ENCODE measurements at places on chromosomes 11 and 22. TPM values are rescaled to one million over a fixed set of nuclear protein-coding genes. Genes with fewer than 3 reads are reported as not detected.

GRCh38 chr11:12540913-12541582, 133.2 kb upstream of the TEAD1 start:
- peak; percentile 95 for DNase-seq

- no peak for DNase-seq
These were observed 12.4 kb upstream of the ETS1 start for GRCh38 chr11:128599729-128600128.

DNA sequence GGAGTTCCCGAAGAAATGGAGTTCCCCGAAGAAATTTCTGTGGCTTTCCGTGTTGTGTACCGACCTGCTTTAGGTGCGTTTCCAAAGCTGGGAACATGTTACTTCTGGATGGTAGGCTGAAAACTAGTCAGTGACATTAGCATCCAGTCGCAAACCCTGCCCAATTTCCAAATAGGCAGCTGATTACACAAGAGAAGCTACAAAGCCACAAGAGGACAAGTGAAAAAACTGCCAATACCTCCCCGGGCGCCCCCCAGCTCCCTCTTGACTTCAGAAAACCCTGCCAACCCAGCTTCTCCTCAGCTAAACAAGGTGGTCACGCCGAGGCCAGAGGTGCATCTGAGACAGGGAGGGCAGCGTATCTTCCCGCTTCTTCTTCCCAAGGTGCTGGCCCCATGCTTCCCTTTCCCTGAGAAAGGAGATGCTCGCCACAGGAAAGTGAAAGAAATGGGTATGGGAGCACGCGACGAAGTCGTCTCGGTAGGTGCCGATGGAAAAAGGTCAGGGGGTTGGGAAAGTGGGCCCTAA, 551 bp downstream of the AGBL2 start:
- DNase-seq = peak; percentile 22

DNA sequence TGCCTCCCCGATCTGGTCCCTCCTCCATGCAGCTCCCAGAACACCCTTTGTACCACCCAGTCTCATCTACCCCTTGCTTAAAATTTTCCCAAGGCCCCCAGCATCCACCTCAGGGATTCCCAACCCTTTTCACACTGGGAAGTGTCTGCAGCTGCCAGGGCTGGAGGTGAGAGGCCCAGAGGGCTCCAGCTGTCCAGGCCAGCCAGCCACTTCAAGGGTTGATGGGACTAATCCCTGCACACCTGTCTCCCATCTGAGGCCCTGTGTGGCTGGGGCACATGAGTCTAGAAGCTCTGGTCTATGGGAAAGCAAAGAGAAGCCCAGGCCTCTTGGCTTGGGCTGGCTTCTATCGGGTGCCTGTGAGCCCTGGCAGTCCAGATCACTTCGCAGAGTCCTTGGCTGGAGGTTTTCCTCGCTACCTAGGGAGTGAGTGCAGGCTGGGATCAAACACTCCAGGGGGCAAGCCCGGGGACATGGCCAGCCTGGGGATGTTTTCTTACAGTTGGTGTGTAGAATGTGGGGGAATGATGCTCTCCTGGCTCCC, 41.1 kb upstream of the TPBGL start:
- no peak for DNase-seq

DNA sequence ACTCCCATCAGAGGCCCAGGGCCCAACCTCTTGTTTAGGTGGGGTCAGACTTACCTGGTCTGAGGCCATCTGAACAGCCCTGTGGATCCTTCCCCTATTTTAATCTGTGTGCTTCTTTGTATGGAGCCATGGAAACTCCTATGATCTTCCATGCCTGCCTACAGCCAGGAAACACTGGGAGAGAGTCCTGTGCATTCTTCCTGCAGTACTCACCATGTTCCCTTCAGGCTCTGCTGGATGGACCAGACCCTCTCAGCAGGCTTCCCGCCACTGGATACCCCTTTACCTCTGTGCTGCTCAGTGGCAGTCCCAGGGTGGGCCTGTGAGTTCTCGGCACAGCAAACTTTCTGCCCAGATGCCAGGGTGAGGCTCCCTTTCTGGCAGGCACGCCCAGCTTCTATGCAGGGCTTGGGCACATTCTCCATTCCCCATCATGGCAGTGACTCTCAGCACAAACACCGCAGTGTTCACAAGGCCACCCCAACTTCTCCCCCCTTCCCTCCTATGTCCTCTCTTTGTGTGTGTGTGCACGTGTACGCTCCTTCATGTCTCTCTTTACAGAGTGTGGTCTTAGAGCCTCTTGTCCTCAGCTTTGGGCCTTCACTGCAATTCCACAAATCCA, 34.8 kb downstream of the NEU3 start:
- no peak for DNase-seq

- DNase-seq = no peak
These were observed 10.1 kb upstream of the GAB2 start for GRCh38 chr11:78427615-78428265.

GRCh38 chr11:134558258-134558835, 146.3 kb upstream of the B3GAT1 start:
- no peak for DNase-seq

GRCh38 chr22:26555478-26555877, 34.5 kb downstream of the TPST2 start:
- DNase-seq = no peak

- no peak for DNase-seq
These were observed 5.5 kb downstream of the CBX6 start for GRCh38 chr22:38866399-38867123.

The LINC01488 gene
- total RNA-seq = not detected

The CWC15 gene
- 61.7 TPM for total RNA-seq

The TRIOBP gene
- 151 TPM for total RNA-seq
